NCI-H1092 treated with DMSO at 0.1 percent for 48 hours (cell line): ENCODE measurements at places on chromosomes 5 and 9.

GRCh38 chr9:92671323-92671722 is 1.4 kb upstream of the IPPK start:
- no peak for DNase-seq

DNA sequence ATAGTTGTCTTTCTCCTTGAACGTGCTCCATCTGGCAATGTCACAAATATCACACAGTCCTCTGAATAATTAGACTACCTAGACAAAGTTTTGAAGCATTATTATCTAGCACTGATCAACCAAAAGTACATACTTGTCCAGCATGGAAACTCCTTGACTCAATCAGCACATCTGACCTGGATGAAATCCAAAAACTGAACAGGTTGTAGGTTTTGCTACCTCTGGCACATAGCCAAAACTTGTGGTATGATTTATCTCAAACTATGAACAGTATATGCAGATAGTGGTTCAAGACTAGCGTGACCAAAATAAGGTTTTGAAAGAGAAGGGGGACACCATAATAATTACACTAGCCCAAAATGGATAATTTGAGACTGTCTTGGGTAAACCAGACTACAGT is 158.1 kb downstream of the ARRDC3 start:
- DNase-seq: no peak

DNA sequence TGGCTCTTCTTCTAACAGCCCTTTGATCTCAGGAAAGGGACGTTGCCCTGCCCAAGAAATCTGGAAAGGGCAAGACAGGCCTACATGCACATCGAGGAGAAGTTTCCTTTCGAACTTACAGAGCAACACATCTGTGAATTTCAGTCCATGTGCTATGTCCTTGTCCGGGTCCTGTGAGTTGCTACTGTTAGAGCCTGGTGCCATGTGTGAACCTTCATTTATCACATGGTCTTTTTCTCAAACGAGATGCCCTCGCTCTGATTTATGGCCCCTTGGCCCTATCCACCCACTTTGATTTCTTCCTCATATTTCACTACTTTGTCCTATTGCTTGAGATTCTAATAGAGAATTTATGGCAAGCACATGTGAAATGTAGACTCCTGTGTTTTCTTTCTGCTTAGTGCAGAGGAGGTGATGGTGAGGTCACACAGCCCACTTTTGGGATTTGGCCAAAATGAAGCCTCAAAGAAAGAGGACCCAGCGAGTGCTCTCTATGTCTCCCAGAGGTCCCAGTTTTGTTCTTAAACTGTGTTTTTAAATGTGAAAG is 153.1 kb downstream of the SNCAIP start:
- DNase-seq: no peak

GRCh38 chr9:100228352-100228869 is 124.3 kb downstream of the TEX10 start:
- no peak for DNase-seq

DNA sequence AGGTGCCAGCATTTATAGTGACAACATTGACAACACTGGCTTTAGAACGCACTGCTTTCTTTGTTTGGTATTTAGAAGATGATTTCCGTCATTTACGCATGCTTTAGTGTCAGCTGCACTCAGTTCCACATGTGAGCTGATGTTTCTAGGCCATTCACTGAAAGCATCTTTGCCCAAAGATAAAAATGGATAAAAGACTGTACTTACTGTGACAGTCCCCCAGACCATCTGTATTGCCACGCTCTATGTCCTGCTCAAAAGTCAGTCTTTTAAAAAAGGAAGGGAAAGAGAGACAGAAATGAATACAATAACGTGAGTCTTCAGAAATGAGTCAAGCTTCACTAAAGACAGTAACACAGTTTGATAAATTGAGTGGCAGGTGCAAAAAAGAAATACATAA is 99.3 kb downstream of the SEMA6A start:
- DNase-seq: no peak

DNA sequence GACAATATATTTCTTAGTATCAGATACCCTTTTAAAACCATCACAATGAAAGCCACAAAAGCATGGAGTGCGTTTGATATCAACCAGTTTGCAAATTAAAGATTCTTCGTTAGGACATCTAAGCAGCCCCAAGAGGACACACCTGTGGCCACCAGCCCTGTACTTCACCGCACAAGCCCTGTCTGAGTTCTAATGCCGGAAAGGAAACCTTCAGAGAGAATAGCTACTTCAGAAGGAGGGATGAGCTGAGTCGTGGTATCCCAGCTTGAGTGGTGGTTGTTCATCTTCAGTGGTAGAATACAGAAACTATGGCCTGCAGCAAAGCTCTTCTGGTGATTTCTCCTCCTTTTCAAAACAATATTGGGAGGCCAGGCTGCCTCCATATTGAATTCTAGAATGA is 319.6 kb downstream of the FBXL7 start:
- no peak for DNase-seq

- no peak for DNase-seq
Measured at GRCh38 chr9:134233022-134233421, 68.7 kb upstream of the RNU6ATAC start.

DNA sequence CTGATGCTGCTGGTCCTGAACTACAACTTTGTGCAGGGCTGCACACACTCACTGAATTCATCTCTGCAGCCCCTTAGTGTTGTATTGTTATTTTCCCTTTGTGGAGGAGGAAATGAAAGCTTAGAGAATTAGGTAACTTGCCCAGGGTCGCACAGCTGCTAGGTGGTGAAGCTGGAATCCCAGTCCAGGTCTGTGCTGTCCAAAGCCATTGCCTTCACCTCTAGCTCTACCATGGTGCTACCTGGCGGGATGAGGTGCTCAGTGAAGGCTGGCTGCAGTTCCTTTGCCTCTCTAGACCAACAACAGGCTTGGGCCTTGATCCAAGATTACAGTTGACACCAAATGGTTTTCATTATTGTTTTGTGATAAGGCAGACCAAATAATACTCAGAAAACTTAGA is 177.8 kb upstream of the PITX1 start:
- DNase-seq: no peak

GRCh38 chr5:122165559-122166078 is 36.3 kb downstream of the ZNF474 start:
- no peak for DNase-seq

DNA sequence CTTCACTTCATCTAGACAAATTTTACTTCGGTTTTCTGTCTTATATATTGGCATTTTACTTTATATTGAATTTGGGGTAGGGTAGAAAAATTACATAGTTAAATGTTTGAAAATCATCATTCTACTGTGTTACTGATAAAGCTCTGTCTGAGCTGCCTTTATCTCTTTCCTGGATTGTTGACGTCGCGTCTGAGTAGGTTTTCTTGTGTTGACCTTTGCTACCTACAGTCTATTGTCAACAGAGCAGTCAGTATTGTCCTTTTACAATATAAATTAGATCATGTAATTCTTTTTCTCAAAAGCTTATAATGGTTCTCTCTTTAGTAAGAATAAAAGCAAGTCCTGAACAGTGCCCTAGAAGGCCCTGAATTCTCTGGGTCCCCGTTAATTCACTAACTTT is 128.2 kb downstream of the HACD4 start:
- no peak for DNase-seq

GRCh38 chr5:142280066-142281007 is 44.5 kb downstream of the SPRY4 start:
- no peak for DNase-seq

DNA sequence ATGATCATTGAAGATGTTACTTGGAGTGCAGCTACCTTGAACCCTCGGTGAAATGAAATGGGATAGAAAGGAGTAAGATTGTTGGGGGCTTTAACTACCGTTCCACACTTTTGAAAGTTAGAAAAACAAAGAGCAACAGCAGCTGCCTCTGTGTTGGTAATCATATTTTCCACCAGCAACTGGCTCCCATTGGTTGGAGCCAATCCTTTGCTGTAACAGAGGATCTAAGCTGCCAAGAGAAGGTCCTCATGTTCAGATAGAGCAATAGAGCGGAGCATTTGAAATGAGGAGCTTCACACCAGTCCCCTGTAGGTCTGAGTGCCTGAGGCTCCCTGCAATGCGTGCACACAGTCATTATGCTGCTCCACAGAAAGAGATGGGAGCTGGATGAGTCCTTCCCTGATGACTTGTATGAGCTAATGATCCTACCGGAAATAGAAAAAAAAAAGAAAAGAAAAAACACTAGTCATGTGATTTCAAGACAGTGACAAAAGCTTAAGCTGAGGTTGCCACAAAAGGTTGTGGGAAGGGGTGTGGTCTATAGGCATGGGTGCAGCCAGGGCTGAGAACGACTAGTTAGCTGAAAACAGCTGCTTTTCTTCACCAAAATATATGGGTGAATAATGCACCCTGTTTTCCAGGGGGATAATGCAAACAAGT is 300.7 kb downstream of the MLLT3 start:
- no peak for DNase-seq

GRCh38 chr9:134039386-134040175 is 14.3 kb downstream of the BRD3OS start:
- no peak for DNase-seq

- DNase-seq: no peak
Measured at GRCh38 chr9:115444959-115445358, 327.0 kb upstream of the TNC start.

DNA sequence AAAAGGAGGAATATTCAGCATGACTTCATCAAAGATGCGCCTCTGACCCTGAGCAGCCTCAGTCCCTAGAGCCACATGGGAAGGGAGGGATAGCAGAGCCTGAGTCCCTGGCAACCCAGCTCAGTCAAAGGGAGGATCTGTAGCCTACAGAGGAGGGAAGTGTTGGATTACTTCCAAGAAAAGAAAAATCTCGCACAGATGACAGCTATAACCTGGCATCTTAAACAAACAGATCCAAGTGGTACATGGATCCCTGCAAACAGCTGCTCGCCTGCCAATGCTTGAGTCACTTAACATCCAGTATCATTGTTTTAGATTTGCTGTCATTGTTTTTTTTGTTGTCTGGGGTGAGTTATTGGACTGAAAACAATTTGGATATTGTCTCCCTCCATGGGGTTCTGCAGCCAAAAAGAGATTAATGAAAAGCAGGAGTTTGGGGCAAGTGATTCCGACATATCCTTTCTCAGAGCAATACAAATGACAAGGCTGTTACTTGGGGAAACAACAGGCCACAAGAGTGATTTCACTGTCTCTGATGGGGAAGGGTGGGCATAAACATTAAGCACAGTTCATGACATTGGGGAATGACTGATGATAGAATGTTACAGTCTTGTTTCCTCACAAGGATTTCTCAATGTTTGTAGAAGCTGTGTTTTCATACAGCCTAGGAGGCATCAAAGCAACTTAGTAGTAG is 153.5 kb upstream of the KIF2A start:
- peak; percentile 10 for DNase-seq

- DNase-seq: no peak
Measured at GRCh38 chr9:98935071-98935505, 8.6 kb upstream of the COL15A1 start.

GRCh38 chr5:1288439-1289335 is 6.2 kb downstream of the TERT start:
- no peak for DNase-seq
